ENCODE measurements at places on chromosomes 11 and 22. TPM values are rescaled to one million over a fixed set of nuclear protein-coding genes. Genes with fewer than 3 reads are reported as not detected.

The PLAAT2 gene
- 0.57 TPM for total RNA-seq

The B4GALNT4 gene
- total RNA-seq: 0.26 TPM

The OR8D4 gene
- not detected for total RNA-seq

The MPPED1 gene
- total RNA-seq: not detected

The TMEM9B gene
- total RNA-seq: 28.9 TPM

The GPR83 gene
- total RNA-seq: not detected

The MAML2 gene
- 14.7 TPM for total RNA-seq

The KRTAP5-8 gene
- total RNA-seq: 0.24 TPM

The CNGA4 gene
- 0.16 TPM for total RNA-seq

DNA sequence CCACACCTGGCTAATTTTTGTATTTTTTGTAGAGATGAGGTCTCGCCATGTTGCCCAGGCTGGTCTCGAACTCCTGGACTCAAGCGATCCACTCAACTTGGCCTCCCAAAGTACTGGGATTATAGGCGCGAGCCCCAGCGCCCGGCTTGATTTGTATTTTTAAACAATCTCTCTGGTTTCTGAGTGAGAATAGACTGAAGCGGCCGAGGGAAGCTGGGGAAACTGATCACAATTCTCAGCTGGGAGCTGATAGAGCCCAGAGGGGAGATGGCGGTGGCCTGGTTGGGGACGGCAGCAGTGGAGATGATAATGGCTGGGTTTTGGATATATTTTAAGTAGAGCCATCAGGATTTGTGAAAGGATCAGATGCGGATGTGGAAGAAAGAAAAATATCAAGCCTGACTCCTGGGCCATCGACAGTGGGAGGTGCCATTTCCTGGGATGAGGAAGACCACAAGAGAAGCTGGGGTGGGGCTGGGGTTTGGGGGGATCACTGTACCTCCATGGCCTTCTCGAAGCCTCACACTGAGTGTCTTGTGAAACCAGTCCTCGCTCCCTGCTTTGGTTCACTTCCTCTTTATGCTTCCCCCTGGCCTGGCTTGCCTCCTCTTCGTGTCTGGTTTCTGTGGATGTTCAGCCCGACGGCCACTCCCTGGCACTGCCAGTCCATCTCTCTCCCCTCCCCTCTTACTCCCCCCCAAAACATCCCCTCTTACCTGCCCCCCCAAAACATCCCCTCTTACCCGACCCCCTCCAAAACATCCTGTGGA lies 51.9 kb downstream of the IGLL1 start:
- no peak for DNase-seq

- peak; percentile 85 for DNase-seq
Observed at GRCh38 chr22:38056969-38057891, at the start of gene PICK1. Gene PICK1 (plus strand): TSS chr22:38057404. CDS start chr22:38057810, 406 bp downstream.

DNA sequence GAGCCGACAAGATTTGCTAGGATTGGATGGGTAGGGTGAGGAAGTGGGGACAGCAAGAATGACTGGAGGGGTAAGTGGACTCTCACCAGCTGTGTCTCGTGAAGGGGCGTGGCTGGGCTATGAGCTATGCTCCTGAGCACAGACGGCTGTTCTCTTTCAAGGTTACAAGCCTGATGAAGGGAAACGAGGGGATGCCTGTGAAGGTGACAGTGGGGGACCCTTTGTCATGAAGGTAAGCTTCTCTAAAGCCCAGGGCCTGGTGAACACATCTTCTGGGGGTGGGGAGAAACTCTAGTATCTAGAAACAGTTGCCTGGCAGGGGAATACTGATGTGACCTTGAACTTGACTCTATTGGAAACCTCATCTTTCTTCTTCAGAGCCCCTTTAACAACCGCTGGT lies 19.9 kb downstream of the F2 start:
- no peak for DNase-seq

DNA sequence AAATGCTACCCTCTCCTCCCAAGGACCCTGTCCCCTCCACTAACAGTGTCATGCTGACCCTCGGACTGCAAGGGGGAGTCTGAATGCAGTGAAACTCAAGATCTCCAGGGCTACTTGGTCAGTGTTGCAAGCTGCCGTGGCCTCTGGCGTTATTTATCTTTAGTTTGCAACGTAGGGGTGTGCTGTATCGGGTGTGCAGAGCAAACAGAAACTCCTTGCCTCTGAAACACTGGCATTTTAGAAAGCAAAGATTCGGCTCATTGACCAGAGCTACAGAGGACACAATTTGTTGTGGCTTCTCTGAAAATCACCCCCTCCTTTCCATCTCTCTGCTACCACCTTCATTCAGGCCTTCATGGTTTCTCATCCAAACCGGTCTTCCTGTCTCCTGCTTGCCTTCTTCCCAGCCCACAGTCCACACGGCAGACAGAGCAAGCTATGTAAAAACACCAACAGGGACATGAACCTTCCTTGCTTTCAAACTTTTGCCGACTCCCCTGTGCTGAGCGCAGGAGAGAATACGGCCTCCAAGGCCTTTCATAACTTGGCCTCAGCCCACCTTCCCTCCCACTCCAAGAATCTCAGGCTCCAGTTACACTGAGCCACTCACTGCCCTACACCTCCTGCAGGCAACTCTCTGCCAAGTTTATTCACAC lies 14.9 kb downstream of the FZD4 start:
- DNase-seq: no peak

GRCh38 chr11:119796363-119797060 lies 67.5 kb upstream of the NECTIN1 start:
- DNase-seq: no peak

GRCh38 chr22:48180631-48181030 lies 1418.2 kb downstream of the TBC1D22A start:
- DNase-seq: no peak

DNA sequence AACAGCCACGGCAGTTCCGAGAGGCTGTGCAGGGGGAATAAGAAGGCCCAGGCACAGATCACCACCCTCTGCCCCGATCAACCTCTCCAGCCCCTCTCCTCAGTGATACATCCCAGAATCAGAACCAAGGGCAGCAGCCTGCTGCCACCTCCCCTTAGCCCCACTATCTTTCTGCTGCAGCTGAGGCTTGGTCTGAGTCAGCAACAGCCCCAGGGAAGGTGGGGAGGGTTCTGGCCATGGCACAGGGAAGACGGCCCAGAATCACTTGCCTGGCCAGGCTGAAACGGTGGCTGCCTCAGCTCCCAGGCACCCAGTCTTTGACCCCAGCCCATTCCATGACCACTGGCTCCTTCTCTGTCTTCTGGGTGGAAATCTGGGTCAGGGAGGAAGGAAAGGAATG lies 2.3 kb downstream of the CHID1 start:
- no peak for DNase-seq

DNA sequence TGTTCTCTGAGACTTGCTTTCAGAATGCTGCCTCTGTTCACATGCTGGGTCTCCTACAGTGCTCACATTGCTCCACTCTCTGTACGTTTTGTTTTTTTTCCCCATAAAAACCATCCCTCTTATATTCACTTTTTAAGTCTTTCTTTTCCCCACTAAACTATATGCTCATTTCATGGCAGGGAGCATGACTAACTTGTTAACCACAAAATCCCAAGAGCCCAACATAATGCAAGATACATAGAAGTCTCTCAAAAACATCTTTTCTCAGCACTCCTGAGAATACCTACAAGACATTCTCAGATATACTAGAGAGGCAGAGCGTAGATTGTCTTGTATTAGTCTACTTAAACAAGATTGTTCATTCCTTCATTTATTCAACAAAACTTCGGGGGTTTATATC lies 73.3 kb downstream of the FAM76B start:
- no peak for DNase-seq

All from activated CD8-positive, alpha-beta T cell treated with anti-CD3 and anti-CD28 coated beads, Interleukin-2, amount 10 ng/mL, durations not matched to agents 7 days and 5 days (primary cell).